ENCODE measurements at places on chromosomes 11 and 22.

GRCh38 chr22:23241562-23242472, 61.5 kb downstream of the BCR start:
- no peak for DNase-seq

- no peak for DNase-seq
Measured at GRCh38 chr11:76226626-76227025, 20.3 kb upstream of the WNT11 start.

DNA sequence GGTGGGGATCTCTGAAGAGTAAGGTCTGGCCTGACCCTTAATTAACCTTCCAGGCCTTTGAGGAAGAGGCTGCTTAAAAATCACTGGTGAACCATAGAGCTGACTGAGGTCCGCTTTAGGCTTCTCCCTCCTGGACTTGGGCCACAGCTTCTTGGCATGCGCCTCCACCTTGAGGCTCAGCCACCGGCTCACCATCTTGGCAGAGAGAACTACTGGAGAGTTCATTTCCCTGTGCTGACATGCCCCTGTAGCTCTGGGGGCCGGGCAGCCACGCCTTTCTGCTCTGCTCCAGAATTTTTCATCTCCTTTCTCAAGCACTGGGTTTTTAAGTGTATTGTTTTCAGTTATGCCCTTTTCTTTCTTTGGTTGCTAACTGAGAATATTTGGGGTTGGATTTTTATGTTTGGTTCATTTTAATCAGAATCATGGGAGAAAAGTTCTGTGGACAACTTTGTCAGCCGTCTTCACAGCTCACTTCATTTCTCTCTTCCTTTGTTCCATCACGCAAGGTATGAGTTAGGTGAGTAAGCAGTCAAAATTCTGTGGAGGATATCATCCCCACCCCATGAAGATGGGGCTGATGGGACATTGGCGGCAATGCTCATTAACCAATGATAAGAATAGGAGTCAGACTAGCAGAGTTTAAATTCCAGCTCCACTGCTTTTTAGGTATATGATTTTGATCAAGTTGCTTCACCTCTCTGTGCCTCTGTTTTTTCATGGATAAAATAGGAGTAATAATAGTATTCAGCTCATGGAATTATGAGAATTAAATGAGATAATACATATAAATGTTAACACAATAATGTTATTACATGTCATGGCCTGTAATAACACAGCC, 103.9 kb downstream of the DBX1 start:
- no peak for DNase-seq

DNA sequence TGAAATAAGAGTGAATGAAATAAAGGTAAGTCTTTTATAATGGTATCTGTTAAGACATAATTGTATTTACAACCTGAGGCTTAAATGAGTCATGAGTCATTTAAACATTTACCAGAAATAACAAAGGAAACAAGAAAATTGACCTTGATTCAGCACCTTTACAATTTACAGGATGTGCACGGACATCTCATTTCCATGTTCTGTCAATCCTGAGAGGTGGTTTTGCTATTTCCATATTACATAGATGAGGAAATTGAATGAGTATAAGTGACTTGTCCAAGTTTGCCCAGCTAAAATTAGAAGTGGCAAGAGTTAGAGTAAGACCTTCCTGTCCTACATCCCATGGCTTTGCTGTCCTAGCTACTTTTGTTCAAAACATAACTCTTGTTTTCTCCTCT, 89.1 kb downstream of the TRIM44 start:
- no peak for DNase-seq

GRCh38 chr11:134312807-134313206, 19.0 kb upstream of the GLB1L2 start:
- DNase-seq = no peak

DNA sequence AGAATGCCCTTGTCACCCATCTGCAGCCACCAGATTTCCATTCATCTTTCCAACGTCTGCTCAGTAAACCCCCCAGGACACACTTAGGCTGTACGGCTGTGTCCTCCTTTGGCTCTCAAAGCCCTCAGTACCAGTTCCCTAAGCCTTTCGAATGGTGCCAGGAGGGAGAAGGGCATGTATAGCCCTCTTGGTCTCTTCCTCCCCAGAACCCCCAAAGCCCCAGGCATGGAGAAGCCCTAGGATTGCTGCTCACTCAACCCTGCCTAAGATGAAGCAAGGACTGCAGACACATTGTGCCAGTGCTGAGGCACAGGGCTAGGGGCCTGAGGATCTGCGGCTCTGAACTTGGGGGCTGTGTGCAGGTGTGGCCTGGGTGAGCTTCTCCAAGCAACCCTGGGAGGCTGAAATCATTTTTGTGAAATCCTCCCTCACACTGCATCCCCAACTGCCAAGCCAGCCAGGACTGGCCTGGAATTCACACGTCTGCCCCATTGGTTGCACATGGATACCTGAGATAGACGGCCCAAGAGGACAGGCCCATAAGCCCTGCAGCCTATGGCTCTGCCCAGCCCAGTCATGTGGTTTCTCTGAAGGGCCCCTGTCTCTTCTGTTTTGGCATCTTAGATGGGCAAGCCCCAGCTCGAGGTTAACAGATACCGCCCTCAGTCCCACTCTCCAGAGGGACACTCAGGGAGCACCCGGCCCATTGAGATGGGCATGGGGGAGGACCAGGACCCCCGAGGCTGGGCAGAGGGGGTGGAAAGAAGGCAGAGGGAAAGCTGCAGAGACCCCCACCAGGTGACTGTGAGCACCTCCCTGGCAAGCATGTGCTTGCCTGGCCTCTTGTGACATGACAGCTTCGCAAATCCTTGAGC, 34.0 kb downstream of the KCNQ1OT1 start:
- DNase-seq = no peak

- peak; percentile 94 for DNase-seq
Measured at GRCh38 chr11:2778630-2779498, 79.1 kb upstream of the KCNQ1OT1 start.

- DNase-seq = no peak
Measured at GRCh38 chr11:113764527-113765219, 8.8 kb downstream of the ZW10 start.

GRCh38 chr11:33273656-33274055, 16.5 kb downstream of the HIPK3 start:
- DNase-seq = no peak

GRCh38 chr22:41285441-41285819, 557 bp downstream of the RANGAP1 start:
- peak; percentile 65 for DNase-seq

DNA sequence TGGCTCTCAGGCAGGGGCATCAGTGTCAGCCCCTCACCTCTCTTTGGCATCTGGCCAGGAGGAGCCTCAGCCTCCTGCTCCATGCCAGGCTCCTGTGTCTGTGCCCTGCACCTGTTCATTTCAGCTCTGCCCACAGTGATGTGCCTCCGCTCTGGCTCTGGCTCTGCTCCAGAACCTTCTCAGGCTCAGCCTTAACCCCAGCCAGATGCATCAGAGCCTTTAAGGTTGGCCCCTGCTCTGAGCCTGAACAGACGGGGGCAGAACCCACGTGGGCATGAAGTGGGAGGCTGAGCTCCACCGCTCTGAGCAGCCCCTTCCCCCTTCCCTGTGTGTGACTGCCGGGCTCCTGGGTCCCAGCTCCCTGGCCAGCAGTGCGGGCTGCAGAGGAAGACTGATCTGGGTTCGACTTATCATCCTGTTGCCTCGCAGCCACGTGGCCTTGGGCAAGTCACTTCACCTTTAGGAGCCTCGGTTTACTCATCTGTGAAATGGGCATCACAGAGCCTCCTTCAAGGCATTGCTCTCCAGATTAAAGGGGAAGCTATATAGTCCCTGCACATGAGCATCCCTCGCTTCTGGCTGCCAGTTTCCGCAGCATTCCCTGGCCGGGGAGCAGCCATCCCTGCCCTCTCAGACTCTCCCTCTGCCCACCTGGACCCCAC, 44.7 kb upstream of the RTL6 start:
- peak; percentile 92 for DNase-seq

- no peak for DNase-seq
Measured at GRCh38 chr11:10650630-10651029, 42.9 kb downstream of the IRAG1 start.

DNA sequence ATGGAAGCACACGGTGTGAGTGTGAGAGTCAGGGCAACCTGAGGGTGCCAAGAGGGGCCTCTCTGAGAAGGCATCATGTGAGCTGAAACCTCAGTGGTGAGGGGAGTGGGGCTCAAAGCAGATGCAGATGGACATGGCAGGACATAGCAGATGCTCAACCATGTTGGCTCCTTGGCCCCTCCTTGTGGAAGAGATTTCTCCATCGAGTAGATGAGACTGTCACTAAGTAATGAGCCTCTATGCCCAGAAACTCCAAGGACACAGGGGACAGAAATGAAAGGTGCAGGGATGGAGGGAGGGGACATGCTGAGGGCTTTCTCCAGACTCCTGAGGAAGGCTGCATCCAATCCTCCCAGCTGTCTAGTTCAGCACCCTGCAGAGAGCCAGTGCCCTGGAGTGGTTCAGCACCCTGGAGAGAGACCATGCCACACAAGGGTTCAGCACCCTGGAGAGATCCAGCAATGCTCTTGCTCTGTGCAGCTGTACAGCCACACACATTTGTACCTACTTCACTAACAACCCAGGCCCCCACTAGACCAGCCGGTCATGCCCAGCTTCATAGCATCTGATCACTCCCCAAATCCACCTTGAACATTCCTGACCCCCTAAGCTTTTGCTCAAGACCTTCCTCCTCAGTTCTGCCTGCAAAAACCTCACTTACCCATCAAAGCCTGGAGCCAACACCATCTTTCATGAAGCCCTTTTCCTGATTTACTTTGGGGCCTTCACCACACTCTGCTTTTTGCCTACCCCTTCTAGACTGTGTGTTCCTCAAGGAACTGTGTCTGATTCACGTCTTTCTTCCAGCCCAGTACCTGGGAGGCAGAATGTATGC, 252.0 kb downstream of the CTTN start:
- peak; percentile 93 for DNase-seq

DNA sequence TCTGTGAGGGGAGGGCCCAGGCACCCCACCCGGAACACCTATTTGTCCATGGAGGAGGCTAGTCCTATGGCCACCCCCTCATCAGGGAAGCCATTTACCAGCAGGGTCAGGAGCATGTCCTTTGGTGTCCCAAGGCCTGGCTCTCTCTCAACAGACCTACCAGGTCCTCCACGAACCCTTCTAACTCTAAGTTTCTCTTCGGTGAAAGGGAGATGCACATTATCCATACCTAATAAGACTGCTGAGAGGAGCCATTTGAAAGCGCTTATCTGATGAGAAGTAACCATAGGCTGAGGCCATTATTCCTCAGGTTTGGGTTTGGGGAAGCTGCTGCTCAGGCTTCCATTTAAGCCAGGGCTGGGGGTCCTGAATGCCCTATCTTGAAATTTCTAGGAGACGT, 9.2 kb upstream of the TOP3B start:
- DNase-seq = no peak

- no peak for DNase-seq
Measured at GRCh38 chr22:33908171-33909074, 11.9 kb downstream of the LARGE1 start.

- no peak for DNase-seq
Measured at GRCh38 chr22:44360306-44360667, 47.5 kb upstream of the SHISAL1 start.

DNA sequence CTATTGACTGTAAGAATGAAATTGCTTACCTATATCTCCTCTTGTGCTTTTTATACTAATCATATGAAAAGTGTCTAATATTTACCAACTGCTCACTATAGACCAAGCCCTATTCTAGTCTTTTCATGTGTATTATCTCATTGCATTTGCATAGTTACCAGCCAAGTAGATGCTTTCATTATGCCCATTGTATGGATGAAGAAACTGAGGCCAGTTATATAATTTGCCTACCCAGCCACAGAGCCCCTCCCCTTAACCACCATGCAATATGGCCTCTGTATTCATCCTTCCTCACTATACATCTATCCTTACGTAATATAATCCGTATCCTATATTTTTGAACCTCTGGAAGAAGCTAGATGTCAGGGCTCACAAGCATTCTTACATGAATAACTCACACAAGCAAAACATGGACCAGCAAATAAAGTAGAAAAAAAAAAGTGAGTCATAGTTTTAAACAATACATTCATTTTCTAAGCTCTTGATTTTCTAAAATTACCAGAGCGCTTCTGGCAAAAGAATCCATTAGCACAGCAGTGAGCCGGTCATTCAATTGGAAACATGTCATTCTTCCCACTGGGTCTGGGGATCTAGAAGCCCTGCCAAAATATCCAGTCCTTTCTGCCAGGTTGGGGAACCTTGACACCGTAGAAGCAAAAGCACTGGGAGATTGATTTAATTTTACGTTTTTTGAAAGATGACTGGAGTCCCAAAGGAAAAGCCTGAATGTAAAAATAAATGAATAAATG, 80.0 kb downstream of the C11orf91 start:
- no peak for DNase-seq

- no peak for DNase-seq
Measured at GRCh38 chr22:45455621-45456020, 42.1 kb downstream of the RIBC2 start.

DNA sequence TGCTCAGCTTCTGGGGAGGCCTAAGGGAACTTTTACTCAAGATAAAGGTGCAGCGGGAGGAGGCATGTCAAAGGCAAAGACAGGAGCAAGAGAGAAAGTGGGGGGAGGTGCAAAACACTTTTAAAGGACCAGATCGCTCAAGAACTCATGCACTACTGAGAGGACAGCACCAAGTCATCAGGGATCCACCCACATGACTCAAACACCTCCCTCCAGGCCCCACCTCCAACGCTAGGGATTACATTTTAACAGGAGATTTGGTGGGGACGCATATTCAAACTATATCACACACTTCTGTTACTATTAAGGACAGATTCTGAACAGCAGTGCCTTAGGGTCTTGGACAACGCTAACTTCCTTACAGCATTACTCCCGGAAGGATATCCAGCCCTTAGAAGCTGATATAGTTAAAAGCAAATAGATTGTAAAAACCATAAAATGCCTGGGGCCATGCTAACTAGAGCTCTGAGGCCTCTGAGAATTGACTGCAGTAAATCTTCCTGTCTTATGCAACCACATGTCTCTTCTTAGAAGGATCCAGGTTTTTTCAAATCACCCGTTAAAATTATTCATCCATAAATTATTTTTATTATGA, 16.7 kb upstream of the ZC3H12C start:
- DNase-seq = no peak

DNA sequence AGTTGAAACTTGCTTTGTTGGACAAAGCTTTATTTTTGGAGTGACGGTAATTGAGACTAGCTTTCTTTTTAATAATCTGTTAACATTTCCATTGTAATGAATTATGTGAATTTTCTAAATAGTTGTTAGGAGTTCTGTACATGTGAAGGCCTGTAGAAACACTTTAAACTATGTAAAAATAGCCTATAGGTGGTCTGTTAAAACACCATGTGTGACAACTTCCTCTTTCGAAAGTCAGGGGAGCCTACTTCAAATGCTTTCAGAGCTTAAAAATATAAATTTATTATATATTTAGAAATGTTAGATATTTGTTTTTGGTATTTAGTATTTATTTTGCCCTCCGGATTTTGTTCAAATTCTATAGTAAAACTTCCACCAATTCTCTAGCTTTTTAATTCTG, 28.7 kb downstream of the DDIAS start:
- no peak for DNase-seq
